ENCODE measurements at places on chromosomes 7 and 10. TPM values are rescaled to one million over a fixed set of nuclear protein-coding genes. Genes with fewer than 3 reads are reported as not detected.

CEP55 gene
- total RNA-seq, result 1.3 TPM

DNA sequence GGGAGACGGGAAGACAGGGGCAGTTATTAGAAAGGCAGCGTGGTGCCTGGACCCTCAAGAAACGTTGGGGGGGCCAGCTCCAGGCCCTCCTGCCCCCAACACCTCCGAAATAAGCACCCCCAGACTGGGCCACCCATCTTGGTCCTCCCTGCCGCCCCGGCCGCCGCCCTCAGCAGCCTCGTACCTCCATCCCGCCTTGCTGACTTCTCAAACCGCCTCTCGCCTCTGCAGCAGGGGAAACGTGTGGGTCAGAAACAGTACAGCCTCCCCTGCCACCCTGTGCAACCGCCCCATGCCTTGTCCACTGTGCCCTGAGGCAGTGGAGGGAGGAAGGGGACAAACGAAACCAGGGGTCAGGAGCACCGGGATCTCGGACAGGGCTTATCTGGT lies 7.2 kb downstream of the GIGYF1 start:
- DNase-seq, result no peak

GRCh38 chr7:6579446-6579845 lies 2.2 kb downstream of the ZDHHC4 start:
- DNase-seq, result no peak

CASTOR2 gene
- 3.8 TPM for total RNA-seq

CELF2 gene
- 37.7 TPM for total RNA-seq

GRCh38 chr7:155324012-155324917 lies 26.6 kb downstream of the INSIG1 start:
- no peak for DNase-seq

KIAA1217 gene
- 32.6 TPM for total RNA-seq

CDHR3 gene
- 20.2 TPM for total RNA-seq

DNA sequence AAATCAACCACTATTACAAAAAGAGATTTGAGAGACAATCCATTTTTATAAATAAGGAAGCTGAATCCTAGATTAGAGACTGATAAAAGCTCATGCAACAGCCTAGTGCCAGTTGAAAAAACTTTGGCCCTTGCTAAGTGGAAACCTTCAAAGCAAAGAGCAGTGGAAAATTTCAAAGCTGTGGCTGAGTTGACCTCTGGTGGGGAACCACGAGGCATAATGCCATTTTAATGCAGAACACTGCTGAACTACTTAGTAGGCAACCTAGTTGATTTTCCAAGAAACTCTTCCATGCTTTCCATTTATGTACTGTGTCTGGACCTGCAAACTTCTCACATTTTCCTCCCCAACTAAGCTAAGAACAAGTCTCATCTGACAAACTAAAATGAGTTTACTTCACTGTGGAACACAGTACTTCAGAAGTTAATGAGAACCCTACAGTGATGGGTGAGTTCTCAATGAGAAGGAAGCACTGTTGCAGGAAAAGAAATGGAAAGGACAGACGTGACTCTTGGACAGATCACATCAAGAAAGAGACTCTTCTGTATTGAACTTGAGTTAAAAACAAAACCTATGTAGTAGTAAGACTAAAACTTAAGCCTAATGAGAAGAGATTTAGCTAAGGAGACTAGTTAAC lies 19.5 kb downstream of the FZD9 start:
- DNase-seq, result no peak

MYL10 gene
- not detected for total RNA-seq

ACTL6B gene
- total RNA-seq, result not detected

DNA sequence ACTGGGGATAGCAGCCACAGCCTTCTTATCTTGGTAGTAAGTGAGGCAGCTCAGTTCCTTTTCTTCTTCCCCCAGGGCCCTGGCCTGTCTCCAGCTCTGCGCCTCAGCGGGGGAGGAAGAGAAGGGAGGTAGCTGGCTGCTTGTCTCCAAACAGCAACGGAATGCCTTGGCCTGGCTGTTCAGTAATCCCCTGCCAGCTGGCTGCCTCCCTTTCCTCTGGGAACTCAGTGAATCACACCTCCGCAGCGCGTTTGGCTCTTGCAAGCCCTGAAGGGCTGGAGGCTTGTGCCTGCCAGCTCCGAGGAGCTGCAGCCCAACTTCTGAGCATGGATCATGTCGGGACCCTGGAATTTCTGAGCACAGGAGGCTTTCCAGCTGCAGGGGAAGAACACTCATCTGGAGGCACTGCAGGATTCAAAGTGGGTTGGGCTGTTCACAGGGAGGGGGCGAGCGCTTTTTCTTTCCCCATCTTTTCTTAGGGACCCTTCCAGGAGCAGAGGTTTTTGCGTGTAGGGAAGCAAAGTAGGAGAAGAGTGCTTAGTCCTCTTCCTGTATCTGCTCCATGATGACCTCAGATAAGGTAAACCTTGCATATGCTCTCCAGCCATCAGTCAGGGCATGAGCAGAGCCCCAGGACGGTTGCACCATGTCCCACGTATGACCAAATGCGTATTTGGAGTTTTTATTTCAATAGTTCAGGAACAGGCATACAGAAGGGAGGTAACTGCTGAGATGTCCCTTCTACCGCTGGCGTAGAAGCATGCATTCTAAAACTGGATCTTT lies 253.2 kb upstream of the INHBA start:
- peak; percentile 94 for DNase-seq

SPAM1 gene
- total RNA-seq, result not detected

ENO4 gene
- 2.2 TPM for total RNA-seq

HYAL4 gene
- total RNA-seq, result not detected

DNA sequence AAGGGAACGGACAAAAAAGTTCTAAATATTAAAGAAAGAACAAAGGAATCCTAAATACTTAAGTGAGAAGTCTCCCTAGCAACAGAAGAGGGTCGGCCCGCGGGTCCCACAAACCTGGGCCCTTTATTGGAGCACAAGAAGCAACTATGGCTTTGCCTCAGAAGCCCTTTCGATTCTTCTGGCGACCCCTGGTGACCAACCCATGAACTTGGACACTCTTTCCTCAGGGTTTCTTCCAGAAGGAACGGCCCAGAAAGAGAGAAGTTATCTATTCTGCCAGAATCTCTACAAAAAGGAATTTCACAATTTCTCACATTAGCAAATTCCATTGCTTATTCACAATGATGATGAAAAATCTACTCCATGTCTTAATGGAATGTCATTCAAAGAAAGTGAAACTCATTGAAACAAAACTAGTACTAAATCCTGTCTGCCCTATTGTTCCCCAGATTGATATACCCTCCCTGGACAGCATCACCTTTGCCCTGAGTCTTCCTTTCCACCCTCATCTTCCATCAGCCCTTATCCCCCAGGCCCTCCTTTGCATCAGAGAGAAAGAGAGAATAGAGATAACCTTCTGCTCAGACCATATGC lies 43.7 kb downstream of the CPVL start:
- peak; percentile 88 for DNase-seq

DNA sequence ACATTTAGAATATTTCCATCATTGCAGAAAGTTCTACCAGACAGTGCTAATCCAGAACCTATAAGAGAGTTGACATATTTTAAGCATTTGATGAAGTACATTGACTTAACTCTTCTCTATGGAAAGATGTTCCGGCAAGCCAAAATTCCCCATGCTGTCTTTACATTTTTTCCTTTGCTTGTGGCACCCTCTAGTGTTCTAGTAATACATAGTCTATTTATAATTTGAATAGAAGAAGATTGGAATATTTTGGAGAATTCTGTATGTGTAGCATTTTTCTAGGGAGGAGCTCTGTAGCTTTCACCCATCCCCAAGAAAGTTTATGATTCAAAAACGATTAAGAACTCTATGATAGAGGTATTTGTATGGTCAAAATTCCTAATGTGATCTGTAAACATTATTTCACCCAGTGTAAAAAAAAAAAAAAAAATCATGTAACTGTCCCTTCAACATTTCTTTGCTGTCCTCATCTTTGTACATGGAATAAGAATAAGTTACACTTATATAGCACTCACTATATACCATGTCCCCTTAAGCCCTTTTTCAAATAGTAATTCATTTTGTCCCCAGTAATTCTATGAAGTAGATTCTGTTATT lies 33.2 kb downstream of the NRF1 start:
- DNase-seq, result peak; percentile 75

NPC1L1 gene
- not detected for total RNA-seq

DNA sequence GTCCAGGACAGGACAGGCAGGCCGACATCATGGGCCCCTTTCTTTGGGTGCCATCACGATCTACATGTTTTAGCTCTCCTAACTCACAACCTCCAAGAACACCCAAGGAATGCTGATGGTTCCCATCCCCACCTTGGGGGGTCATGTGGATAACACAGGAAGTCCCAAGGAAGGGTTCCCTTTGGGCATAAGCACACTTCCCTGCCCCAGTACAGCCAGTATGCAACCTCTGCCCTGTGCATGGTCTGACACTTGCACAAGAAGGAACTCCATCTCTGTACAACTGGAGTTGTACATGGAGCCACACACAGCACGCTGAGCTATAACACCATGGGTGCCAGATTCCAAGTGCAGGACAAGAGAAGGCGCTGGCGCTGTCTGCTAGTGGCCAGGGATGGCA lies 11.0 kb downstream of the MAT1A start:
- DNase-seq, result peak; percentile 22

CYP3A7 gene
- total RNA-seq, result not detected

LRWD1 gene
- 4.5 TPM for total RNA-seq

DNA sequence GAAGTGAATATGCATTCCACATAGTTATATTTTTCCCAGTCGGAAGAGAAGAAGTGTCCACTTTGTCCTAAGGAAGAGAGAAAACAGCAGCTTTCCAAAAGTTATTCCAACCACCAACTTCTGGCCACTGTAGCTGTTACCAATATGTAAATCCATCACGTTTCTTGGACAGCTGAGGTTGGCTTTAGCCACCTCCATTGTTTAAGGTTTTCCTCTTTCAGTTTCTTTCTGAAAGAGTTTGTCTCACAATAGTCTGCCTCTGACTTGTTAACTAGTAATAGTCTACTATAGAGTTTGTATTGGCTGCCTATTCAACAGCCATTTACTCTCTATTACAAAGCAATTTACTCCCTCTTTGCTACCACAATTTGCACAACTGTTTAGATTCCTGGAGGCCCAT lies 457.6 kb upstream of the LRRN3 start:
- no peak for DNase-seq

INMT gene
- 8.4 TPM for total RNA-seq

- no peak for DNase-seq
These were observed 111.5 kb upstream of the RAB18 start for GRCh38 chr10:27392606-27393005.

DNA sequence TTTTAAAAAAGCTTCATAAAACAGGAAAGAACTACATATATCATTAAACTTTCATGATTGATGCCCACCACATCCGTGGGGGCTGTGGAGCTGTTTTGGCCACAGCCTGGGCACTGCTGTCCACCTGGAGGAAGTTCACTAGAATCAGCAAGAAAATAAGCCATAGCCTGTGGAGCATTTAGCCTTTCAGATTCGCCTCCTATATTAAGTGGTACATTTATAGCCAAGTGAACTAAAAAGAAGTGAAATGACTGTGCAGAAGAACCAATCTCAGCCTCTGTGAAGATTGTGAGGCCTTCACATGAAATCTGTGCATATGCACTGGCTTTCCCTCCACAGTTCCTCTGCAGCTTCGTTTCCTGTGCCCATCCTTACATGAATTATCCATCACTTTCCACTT lies 23.5 kb downstream of the WNT16 start:
- no peak for DNase-seq

DNA sequence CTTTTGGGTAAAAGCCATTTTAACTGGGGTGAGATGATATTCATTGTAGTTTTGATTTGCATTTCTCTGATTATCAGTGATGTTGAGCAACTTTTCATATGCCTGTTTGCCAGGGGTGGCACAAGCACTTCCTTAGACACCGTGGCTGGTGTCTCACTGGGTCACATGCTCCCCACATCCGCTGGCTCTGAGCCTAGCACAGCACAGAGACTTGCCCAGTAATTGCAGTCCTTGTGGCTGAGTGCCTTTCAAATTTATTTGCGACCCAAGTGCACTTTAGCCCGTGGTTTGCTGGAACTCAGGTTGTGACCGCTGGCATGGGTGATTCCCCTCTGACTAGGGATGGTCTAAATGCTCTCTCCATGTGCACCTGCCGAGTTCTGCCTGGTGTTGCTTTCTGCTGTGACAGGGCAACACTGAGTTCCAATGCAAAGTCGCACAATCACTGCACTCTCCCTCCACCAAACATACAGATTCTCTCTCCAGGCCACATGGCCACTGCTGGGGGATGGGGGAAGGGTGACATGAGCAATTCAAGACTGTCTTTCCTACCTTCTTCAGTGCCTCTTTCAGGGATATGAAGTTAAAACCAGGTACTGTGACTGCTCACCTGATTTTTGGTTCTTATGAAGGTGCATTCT lies 66.5 kb downstream of the ZNF277 start:
- no peak for DNase-seq

TDRD1 gene
- total RNA-seq, result not detected

DNA sequence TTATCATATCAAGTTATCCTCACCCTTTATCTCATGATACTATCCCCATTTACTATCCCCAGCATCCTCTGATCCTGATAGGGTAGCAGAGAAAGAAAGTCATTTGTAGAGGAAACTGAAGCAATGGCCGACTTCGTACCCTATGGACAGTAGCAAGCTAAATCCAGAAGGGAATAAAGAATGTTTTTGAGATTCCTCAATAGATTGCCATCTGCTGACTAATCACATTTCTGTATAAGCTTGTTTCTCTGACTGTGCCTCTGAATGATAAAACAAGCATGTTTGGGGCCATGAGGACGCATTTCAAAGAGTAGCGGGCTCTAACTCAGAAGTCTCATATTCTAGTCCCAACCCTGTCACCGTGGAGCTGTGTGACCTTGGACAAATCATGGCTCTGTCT lies 13.2 kb upstream of the FAM107B start:
- no peak for DNase-seq

- DNase-seq, result peak; percentile 88
These were observed 4.1 kb downstream of the IMPDH1 start for GRCh38 chr7:128405471-128406313.

FOXP2 gene
- 3.5 TPM for total RNA-seq

GRCh38 chr10:56104923-56105322 lies 256.1 kb downstream of the ZWINT start:
- DNase-seq, result no peak

DNA sequence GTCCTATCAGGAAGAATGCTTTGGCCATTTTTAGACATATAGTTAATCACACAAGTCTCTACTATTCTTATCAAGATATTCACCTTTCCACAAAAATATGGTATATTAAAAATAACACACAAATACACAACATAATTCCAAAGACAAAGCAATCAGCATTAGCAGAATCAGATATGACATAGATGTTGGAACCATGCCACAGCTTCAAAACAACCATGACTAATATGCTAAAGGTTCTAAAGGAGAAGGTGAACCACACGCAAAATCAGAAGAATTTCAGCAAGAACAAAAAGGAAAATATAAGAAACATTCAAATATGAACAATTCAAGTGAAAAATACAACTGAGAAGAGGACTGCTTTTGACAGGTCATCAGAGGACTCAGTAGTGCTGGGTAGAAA lies 670.2 kb upstream of the SORCS1 start:
- DNase-seq, result no peak

DIP2C gene
- total RNA-seq, result 29.5 TPM

DENND2A gene
- 6.2 TPM for total RNA-seq

DNA sequence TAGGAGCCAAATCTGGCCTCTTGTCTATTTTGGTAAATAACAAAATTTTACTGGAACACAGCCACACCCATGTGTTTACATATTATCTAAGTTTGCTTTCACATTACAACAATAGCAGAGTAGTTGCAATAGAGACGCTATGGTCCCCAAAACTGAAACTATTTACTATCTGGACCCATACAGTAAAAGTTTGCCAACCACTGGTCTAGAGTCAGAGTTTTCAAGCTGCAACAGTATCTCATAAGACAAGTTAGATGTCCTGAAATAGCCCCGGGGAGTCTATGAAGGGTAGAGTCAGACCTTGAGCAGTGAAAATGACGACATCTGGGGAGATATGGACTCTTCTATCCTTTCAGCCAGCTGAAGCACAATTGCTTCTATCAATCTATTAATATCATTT lies 74.2 kb downstream of the CTNNA3 start:
- no peak for DNase-seq

Data from stomach (tissue), 19 donors.